Right forelimb (tissue), 1 donor: ENCODE measurements at places on chromosomes 3 and 15.
A peak's percentile ranks its signal among the peaks of the same experiment; 100 is the strongest.

- no peak for DNase-seq
Measured at GRCh38 chr3:105837143-105837740, 31.6 kb downstream of the CBLB start.

DNA sequence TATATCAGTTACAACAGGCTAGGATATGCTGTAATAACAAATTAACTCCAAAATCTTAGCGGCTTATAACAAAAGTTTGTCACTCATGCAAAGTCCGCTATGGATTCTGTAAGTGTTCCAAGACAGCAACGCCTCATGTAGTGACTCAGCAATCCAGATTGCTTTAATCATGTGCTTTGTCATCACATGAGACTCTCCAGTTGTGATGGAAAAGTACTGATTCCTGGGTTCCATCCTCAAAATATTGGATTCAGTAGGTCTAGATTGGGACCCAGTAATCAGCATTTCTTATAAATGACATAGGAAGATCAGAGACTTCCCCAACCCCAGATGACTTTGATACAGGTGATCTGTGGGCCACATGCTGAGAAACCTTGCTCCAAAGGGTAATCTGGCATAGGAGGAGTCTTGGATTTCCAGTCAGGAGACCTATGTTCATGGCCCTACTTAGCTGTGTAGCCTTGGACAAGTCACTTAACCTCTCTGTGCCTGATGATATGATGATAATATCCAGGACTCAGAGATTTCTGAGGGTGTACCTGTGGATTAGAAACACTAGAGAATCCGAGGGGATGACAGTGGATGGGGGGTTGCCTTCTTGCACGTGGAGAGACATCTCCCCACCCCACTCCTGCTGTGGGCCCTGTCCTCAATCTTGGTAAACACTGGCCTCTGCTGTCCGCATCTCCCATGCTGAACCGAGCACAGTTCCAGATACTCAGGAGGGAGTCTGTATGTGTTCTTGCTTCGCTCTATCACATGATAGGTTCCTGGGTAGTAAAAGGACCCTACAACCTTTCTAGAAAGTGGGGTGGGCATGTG is 65.5 kb downstream of the CORO2B start:
- peak; percentile 40 for DNase-seq

GRCh38 chr3:43624619-43625305 is 3.0 kb upstream of the ANO10 start:
- no peak for DNase-seq

DNA sequence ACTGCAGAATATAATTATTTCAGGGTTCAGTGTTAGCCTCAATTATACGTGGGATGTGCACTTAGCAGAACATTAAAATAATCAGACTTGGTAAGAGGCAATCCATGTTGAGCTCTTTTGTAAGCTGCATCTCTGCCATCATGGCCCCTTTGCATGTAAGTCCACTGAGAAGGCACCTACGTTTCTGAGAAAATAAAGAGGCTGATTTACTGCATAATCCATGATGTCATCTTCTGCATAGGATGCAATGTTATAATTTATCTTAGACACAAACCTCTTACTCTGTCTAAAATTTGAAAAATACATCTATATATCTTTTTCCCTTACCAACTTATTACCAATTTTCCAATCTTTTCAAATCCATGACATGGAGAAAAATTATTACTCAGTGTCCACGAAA is 1294.7 kb downstream of the ZPLD1 start:
- no peak for DNase-seq

GRCh38 chr3:149134575-149134974 is 5.1 kb downstream of the HPS3 start:
- DNase-seq = no peak

- no peak for DNase-seq
Measured at GRCh38 chr3:64199932-64200331, 25.3 kb downstream of the PRICKLE2 start.

DNA sequence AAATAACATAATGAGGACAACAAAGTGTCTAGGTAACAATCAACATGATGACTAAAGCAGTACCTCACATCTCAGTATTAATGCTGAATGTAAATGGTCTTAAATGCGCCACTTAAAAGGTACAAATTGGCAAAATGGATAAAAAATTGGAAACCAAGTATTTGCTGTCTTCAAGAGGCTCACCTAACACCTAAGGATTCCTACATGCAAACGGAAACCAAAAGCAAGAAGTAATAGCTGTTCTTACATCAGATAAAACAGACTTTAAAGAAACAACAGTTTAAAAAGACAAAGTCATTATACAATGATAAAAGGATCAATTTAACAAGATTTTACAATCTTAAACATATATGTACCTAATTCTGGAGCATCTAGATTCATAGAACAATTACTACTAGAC is 22.5 kb downstream of the CSNK1G1 start:
- DNase-seq = no peak

GRCh38 chr15:88419830-88420229 is 47.4 kb downstream of the MRPL46 start:
- DNase-seq = no peak

- no peak for DNase-seq
Measured at GRCh38 chr3:27792869-27793268, 70.7 kb upstream of the EOMES start.

DNA sequence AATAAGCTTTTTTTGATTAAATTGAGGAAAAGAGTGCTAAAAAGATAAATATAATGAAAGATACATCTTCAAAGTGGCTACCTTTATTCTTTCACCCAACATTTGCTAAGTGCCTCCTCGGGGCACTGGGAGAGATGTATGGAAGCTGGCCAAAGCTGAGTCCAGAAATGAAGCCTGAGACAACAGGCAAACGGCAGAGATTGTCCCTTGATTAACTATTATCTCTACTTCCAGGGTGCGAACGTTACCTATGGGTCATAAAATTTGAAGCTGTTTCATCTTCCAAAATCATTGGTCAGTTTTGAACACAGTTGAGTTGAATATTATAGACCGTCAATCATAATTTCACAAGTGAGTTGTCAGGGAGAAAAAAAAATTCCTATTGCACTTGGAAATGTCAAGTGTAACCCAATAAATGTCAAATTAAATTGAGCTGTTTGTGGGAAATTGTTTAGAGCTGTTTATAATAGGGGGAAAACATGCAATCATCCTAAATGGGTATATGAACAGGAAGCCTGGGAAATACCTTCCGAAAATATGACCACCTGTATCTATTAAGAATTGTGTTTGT is 73.9 kb downstream of the SUCLG2 start:
- no peak for DNase-seq

GRCh38 chr3:195907934-195908693 is at the start of gene TNK2:
TSS of gene TNK2 (minus strand) at chr3:195908551. CDS start at chr3:195888588, 19,963 bp downstream.
- no peak for DNase-seq

DNA sequence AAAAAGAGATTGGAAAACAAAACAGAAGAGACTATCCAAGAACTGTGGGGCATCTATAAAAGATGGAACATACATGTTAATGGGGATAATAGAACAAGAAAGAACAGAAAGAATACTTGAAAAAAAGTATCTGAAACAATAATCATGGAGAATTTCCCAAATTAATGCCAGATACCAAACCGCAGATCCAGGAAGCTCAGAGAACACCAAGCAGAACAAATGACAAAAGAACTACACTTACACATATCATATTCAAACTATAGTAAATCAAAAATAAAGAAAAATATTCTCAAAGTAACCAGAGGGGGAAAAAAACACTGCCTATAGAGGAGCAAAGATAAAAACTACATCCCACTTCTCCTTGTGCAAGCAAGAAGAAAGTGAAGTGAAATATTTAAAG is 40.0 kb downstream of the CLASP2 start:
- no peak for DNase-seq

- no peak for DNase-seq
Measured at GRCh38 chr15:30030345-30030744, 52.4 kb upstream of the GOLGA8J start.

- no peak for DNase-seq
Measured at GRCh38 chr3:76222201-76222600, 436.9 kb upstream of the ZNF717 start.

DNA sequence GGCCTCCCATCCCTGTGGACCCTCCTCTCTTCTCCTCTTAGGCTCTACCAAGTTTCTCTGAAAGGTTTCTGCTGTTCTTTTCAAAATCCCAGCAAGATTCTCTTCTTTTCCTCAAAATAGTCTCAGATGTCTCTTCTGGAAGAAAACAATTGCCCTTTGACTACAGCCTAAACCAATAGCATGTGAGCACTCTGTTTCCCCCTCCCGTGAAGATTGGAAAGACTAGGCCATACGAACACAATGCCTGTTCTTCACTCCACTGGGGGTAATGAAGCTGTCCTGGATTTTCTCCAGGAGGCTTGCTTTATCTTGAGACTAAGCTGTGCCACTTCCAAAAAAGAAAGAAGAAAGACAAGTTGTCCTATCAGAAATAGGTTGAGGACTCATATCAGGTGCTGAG is 178.7 kb upstream of the MCTP2 start:
- DNase-seq = no peak

- no peak for DNase-seq
Measured at GRCh38 chr15:77622209-77622933, 10.3 kb downstream of the LINGO1 start.

GRCh38 chr3:196689941-196690660 is 21.9 kb downstream of the CEP19 start:
- DNase-seq = no peak

- DNase-seq = no peak
Measured at GRCh38 chr3:2154621-2155020, 56.0 kb downstream of the CNTN4 start.

GRCh38 chr3:51642462-51642861 is 28.6 kb upstream of the TEX264 start:
- no peak for DNase-seq

GRCh38 chr3:122148941-122149627 is 34.4 kb upstream of the CASR start:
- no peak for DNase-seq

DNA sequence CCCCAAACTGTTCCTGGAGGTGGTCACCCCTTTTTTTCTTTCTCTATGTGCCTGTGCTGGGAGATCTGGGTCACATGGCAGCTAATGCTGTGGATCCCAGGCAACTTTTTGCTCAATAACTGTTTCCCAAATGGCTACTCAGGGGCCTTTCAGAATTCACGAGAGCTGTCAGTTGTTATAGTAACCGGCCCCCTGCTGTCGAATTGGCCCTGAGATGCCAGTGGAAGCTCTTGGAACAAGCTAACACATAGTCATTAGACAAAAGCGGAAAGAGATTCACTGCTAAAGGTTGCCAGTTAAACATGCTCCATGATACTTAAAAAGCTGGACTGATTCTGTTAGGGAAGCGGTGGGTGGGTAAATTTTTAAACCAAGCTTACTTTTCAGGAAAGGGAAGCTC is 144.1 kb downstream of the FEZF2 start:
- no peak for DNase-seq

DNA sequence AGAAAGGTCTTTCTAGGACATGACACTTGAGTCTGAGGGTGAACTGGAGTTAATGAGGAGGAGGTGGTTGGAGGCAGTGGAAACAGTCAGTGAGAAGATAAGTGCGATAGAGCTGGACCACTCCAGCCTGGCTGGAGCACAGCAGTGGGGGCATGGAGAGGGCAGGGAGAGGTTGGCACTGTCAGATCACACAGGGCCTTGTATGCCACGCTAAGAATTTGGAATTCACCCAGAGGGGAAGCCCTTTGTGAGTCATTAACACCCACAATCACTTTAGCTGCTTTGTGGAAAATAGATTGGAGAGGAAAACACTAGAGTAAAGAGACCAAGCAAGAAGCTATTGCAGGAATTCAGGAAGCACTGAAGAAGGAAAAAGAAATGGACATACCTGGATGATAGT is 83.3 kb downstream of the ZNF621 start:
- no peak for DNase-seq

DNA sequence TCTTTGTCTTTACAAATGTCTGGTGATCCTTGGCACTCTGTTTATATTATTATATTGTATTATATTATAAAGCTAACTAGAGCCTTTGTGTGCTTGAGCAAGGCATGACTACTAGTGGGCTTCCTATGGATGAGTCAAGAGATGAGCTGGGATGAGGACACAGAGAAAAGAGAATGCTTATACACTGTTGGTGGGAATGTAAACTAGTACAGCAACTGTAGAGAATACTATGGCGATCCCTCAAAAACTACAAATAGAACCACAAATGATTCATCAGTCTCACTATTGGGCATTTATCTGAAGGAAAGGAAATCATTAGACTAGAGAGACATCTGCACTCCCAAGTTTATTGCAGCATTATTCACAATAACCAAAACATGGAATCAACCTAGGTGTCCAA is 40.8 kb upstream of the MED12L start:
- no peak for DNase-seq

- DNase-seq = no peak
Measured at GRCh38 chr15:82540984-82541431, 751 bp upstream of the RPS17 start.

- no peak for DNase-seq
Measured at GRCh38 chr3:47035645-47036044, 56.2 kb downstream of the NBEAL2 start.

GRCh38 chr15:60126200-60126599 is 122.1 kb downstream of the FOXB1 start:
- no peak for DNase-seq

- DNase-seq = no peak
Measured at GRCh38 chr15:81924729-81925128, 121.1 kb downstream of the MEX3B start.

- DNase-seq = no peak
Measured at GRCh38 chr3:156617781-156618180, 56.6 kb upstream of the TIPARP start.

DNA sequence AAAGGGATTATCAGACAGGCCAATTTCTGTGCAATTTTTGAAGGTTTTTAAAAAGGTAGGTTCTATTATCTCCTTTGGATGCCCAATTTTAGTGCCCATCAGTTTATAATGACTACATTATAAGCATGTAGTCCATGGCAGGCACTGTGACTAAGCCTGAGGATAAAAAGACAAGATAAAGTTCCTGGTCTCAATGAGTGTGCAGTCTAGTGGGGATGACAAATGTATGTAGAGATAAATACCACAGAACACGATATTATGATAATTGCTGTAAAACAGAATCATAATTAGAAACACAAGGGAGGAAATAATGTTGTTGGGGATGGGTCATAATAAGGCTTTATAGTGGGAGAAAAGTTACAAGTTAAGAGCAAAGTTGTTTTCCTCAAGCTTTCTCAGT is 163.1 kb downstream of the ZNF385D start:
- DNase-seq = no peak
